Suprapubic skin (tissue), 4 donors: ENCODE measurements at places on chromosomes 3 and 15. TPM values are rescaled to one million over a fixed set of nuclear protein-coding genes. Genes with fewer than 3 reads are reported as not detected.

DNA sequence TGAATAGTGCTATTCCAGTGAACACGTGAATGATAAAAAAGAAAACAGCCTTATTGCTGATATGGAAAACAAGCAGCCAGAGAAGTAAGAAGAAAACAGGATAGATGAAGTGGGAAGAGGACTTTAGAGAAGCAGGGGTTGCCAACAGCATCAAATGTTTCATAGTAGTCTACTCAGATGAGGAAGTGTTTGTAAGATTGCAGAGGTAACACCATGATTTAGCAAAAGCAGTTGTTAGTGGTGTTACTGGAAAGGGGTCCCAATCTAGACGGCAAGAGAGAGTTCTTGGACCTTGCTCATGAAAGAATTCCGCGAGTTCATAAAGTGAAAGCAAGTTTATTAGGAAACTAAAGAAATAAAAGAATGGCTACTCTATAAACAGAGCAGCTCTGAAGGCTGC is 108.8 kb upstream of the MCTP2 start:
- no peak overlapping the region for H3K4me3 ChIP-seq
- H3K4me1 ChIP-seq = peaks cover 23% of the 10 kb centered on the region
- no peaks in the 10 kb centered on the region for H3K36me3 ChIP-seq
- no peaks in the 10 kb centered on the region for H3K27me3 ChIP-seq
- no peak overlapping the region for H3K27ac ChIP-seq
- DNase-seq = no peak

- H3K27me3 ChIP-seq = no peaks in the 10 kb centered on the region
- no peak for DNase-seq
- no peak overlapping the region for H3K4me3 ChIP-seq
- no peak overlapping the region for H3K27ac ChIP-seq
These were observed 32.4 kb downstream of the VGLL3 start for GRCh38 chr3:86958534-86958933.

DNA sequence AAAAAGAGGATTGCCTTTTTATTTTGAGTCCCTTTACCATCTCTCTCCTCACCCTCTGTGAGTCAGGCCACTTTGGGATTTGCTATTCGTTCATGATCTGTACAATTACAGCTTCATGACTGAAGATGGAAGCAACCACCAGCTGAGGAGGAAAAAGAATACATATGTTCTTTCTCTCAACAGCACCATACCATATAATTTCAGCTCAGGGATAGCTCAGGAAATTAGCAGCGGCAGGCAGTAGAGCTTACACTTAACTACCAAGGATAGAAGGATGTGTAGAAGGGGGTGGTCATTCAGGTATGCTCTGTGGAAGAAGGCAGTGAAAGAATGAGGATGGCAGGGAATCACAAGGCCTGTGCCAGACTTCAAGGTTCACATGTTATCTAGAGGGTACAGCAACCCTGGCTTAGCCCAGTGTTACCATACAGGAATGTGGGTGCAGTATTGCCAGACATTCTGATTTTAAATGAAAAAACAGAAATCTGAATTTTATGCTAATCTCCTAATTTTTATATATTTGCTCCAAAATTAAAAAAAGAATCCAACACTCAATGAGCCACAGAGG is 17.9 kb downstream of the PLS1 start:
- no peak overlapping the region for H3K27ac ChIP-seq
- no peaks in the 10 kb centered on the region for H3K4me1 ChIP-seq

DNA sequence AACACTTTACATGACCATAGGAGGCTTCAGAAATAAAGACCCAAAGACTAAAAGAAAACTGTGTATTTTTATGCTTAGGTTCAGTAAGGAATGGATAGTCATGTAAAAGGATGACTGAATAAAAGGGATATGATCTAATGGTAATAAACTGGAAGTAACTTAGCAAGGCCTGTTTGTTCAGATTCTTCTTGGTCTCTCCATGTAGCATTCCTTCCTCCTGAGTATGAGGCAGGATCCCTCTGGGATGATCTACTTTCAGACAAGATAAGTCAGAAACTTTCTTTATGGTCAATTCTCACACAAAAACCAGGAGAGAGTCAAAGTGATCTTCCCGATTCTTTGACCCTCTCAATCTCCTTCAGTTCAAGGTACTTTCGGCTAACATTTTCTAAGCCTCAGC is 340.8 kb upstream of the DCBLD2 start:
- DNase-seq = no peak
- no peaks in the 10 kb centered on the region for H3K36me3 ChIP-seq
- H3K4me3 ChIP-seq = no peak overlapping the region
- H3K27ac ChIP-seq = no peak overlapping the region
- H3K4me1 ChIP-seq = no peaks in the 10 kb centered on the region

DNA sequence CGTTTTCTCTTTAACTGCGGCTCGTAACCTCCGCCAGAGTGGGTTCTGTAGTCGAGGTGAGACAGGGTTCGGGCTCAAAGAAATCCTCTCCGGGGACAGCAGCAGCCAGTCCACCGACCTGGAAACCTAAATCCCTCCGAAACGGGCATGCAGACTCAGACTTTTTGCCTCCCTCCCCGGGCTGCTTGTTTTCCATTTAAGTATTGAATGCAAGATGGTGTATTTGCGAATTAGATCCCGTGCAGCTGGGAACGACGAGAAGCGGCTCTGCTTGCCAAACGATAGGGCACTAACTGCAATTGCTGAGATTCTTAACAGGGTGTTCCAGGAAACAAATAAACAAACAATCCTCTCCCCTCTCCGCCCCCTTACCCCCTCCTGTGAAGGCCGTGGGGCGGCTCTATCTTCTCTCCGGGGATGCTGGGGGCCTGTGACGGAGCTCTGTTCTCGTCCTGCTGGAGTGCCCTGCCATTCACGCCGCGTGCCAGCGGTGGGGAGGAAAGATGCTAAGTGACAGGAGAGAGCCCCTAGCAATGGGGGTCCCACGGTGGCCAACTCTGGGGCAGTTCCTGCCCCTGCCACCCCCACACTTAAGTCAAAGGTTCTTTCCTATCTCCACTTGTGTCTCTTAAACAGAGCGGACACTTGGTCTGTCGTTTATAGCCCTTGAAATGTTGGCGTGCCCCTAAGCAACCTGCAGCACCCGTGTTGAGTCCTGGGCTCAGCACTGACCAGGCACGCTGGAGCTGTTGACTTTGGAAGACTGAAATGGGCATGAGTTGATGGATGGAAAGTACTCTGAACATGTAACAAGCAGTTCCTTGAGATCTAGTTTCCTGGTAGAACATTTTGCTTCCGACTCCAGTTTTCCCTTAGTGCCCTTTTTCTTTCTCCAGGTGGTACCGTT is 1.3 kb upstream of the ETV5 start:
- DNase-seq = peak; percentile 76
- peak overlapping the region; percentile 67 for H3K27ac ChIP-seq
- peaks cover 34% of the 10 kb centered on the region for H3K4me1 ChIP-seq
- no peaks in the 10 kb centered on the region for H3K27me3 ChIP-seq
- H3K4me3 ChIP-seq = peak overlapping the region; percentile 73

- H3K4me3 ChIP-seq = peak overlapping the region; percentile 85
- no peaks in the 10 kb centered on the region for H3K36me3 ChIP-seq
- H3K27ac ChIP-seq = no peak overlapping the region
- DNase-seq = peak; percentile 81
- peaks cover 21% of the 10 kb centered on the region for H3K27me3 ChIP-seq
- H3K4me1 ChIP-seq = peaks cover 28% of the 10 kb centered on the region
These were observed 574 bp downstream of the CHST2 start for GRCh38 chr3:143119974-143120715.

- peaks cover 14% of the 10 kb centered on the region for H3K4me1 ChIP-seq
- no peak overlapping the region for H3K4me3 ChIP-seq
- H3K27ac ChIP-seq = no peak overlapping the region
- H3K27me3 ChIP-seq = peaks cover 72% of the 10 kb centered on the region
- no peaks in the 10 kb centered on the region for H3K36me3 ChIP-seq
- no peak for DNase-seq
These were observed 2.5 kb upstream of the SLC38A3 start for GRCh38 chr3:50202353-50203112.

DNA sequence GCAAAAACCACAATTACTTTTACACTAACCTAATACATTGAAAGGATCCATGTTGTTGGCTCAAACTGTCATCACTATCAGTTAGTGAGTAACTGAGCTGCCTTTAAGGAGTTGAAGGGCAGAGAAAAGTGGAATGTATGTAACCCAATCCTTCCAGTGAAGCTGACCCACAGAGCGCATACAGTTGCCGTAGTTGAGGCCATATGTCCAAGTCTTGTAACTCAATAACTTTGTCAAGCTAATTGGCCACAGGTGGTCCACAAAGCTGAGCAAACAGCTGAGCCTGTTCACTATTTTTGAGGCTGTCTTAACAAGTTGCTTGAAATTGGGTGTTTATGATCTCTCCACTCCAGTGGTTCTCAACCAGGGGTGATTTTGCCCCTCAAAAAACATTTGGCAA is 169.0 kb upstream of the SLC24A5 start:
- no peaks in the 10 kb centered on the region for H3K36me3 ChIP-seq
- H3K27me3 ChIP-seq = no peaks in the 10 kb centered on the region
- H3K4me3 ChIP-seq = no peak overlapping the region
- no peaks in the 10 kb centered on the region for H3K4me1 ChIP-seq
- no peak overlapping the region for H3K27ac ChIP-seq

- no peak overlapping the region for H3K4me3 ChIP-seq
- no peak overlapping the region for H3K27ac ChIP-seq
- no peaks in the 10 kb centered on the region for H3K36me3 ChIP-seq
These were observed 460.7 kb upstream of the CBLB start for GRCh38 chr3:106329521-106329920.

GRCh38 chr3:17074559-17074958 is 189.8 kb downstream of the PLCL2 start:
- H3K4me1 ChIP-seq = no peaks in the 10 kb centered on the region
- no peaks in the 10 kb centered on the region for H3K36me3 ChIP-seq
- H3K27ac ChIP-seq = no peak overlapping the region
- no peak for DNase-seq

GRCh38 chr15:33451385-33451784 is 140.6 kb downstream of the RYR3 start:
- H3K27me3 ChIP-seq = no peaks in the 10 kb centered on the region
- no peak for DNase-seq
- no peak overlapping the region for H3K27ac ChIP-seq
- H3K36me3 ChIP-seq = no peaks in the 10 kb centered on the region

- H3K36me3 ChIP-seq = no peaks in the 10 kb centered on the region
- no peaks in the 10 kb centered on the region for H3K4me1 ChIP-seq
- H3K27ac ChIP-seq = no peak overlapping the region
- no peak overlapping the region for H3K4me3 ChIP-seq
- no peak for DNase-seq
These were observed 85.7 kb downstream of the SOX2 start for GRCh38 chr3:181797431-181797830.

- H3K27me3 ChIP-seq = peaks cover 14% of the 10 kb centered on the region
- no peak for DNase-seq
- H3K27ac ChIP-seq = no peak overlapping the region
- H3K4me3 ChIP-seq = no peak overlapping the region
These were observed 65.8 kb downstream of the MRPL46 start for GRCh38 chr15:88401251-88401995.

DNA sequence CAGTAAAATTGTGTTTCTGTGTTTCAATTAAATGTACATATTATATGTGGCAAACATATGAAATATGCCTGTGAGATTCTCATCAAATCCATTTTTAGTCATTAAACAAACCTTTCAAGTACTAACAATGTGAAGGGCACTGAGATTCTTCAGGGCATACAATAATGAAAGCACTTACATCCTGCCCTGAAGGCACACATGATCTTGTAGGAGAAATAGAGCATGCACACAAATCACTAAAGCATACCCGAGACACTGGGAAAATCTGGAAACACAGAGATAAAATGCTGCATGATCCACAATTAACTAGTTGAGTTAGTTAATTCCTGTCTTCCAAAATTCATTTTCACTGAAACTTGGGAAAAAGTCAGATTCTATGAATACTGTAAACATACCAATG is 810.5 kb upstream of the NECTIN3 start:
- no peak overlapping the region for H3K4me3 ChIP-seq
- no peaks in the 10 kb centered on the region for H3K36me3 ChIP-seq
- no peaks in the 10 kb centered on the region for H3K4me1 ChIP-seq
- no peak overlapping the region for H3K27ac ChIP-seq

GRCh38 chr15:49047456-49047855 is 1.2 kb upstream of the SECISBP2L start:
- H3K4me1 ChIP-seq = peaks cover 31% of the 10 kb centered on the region
- no peak overlapping the region for H3K27ac ChIP-seq
- H3K27me3 ChIP-seq = no peaks in the 10 kb centered on the region
- H3K4me3 ChIP-seq = no peak overlapping the region
- H3K36me3 ChIP-seq = no peaks in the 10 kb centered on the region

DNA sequence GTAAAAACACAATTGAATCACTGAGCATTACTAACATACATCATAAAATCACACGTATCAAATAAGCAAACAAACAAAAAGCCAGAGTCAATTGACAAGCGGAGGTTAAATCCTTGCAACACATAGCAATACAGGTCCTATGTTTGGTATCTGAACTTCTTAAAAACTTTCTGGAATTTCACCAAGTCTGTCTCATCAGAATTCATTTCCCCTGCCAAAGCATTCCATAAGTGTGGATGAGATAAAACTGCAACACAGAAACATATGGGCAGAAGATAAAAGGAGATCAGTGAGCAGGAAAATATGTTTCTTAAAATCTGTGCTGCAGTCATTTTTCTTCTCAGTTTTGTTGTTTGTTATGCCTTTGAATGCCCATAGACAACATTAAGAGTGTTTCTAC is 1155.5 kb downstream of the TBL1XR1 start:
- DNase-seq = no peak
- H3K4me3 ChIP-seq = no peak overlapping the region
- no peaks in the 10 kb centered on the region for H3K36me3 ChIP-seq
- H3K27me3 ChIP-seq = no peaks in the 10 kb centered on the region

DNA sequence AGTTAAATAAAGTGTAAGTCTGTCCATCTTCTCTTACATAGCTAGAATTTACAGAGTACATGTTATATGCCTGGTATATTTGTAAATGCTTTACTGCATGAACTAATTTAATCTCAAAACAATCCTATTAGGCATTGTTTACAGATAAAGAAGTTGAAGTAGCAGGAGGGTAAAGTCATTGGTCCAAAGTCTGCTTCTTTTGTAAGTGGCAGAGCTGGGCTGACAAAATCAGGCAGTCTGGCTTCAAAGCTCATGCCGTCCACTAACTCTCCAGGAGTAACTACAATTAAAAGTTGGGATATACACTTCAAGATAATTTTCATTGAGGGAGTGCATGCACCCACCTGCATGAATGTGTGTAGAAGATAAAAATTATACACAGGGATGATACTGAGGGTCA is 27.3 kb downstream of the VGLL3 start:
- no peaks in the 10 kb centered on the region for H3K4me1 ChIP-seq
- H3K27me3 ChIP-seq = no peaks in the 10 kb centered on the region
- peaks cover 2% of the 10 kb centered on the region for H3K36me3 ChIP-seq
- no peak overlapping the region for H3K27ac ChIP-seq
- no peak overlapping the region for H3K4me3 ChIP-seq

Gene SLC12A1
- not detected for total RNA-seq

Gene PCNP
- total RNA-seq = 133 TPM

Gene FOXL2NB
- not detected for total RNA-seq

Gene SYNPR
- total RNA-seq = not detected

Gene KLF15
- total RNA-seq = 19.2 TPM

Gene UBAP1L
- 6.6 TPM for total RNA-seq

Gene FETUB
- 6.4 TPM for total RNA-seq

Gene RYR3
- total RNA-seq = 0.76 TPM

Gene RBMS3
- total RNA-seq = 23.4 TPM

Gene THRB
- 32.9 TPM for total RNA-seq

Gene PDHB
- total RNA-seq = 76.5 TPM

Gene CD86
- 12.2 TPM for total RNA-seq

Gene SCAANT1
- not detected for total RNA-seq

Gene RAD51
- total RNA-seq = 0.64 TPM

Gene RASGRF1
- total RNA-seq = not detected
